ENCODE measurements at places on chromosomes 5 and 9. TPM values are rescaled to one million over a fixed set of nuclear protein-coding genes. Genes with fewer than 3 reads are reported as not detected.

Gene RALGPS1
- 19.5 TPM for polyA plus RNA-seq

Gene ADGRD2
- 0.15 TPM for polyA plus RNA-seq

Gene PCDH12
- polyA plus RNA-seq: 36.0 TPM

Gene SHOC1
- 0.27 TPM for polyA plus RNA-seq

Gene CCDC171
- polyA plus RNA-seq: 7.7 TPM

Gene FCHO2
- 18.7 TPM for polyA plus RNA-seq

Gene LCN9
- not detected for polyA plus RNA-seq

Gene CNTNAP3B
- 13.2 TPM for polyA plus RNA-seq

Gene RNF180
- polyA plus RNA-seq: 7.0 TPM

Gene WHRN
- 9.1 TPM for polyA plus RNA-seq

Gene DHX29
- 31.1 TPM for polyA plus RNA-seq

Gene PCDHB2
- 7.6 TPM for polyA plus RNA-seq

All from right lung (tissue), 10 donors.